Thoracic aorta (tissue), 2 donors: ENCODE measurements at places on chromosomes 1 and 21.

GRCh38 chr1:66929146-66929688, 4.4 kb downstream of the MIER1 start:
- no peaks in the 10 kb centered on the region for H3K27me3 ChIP-seq
- peaks cover 29% of the 10 kb centered on the region for H3K4me1 ChIP-seq
- H3K4me3 ChIP-seq: peak overlapping the region; percentile 97
- peak overlapping the region; percentile 99 for H3K27ac ChIP-seq

DNA sequence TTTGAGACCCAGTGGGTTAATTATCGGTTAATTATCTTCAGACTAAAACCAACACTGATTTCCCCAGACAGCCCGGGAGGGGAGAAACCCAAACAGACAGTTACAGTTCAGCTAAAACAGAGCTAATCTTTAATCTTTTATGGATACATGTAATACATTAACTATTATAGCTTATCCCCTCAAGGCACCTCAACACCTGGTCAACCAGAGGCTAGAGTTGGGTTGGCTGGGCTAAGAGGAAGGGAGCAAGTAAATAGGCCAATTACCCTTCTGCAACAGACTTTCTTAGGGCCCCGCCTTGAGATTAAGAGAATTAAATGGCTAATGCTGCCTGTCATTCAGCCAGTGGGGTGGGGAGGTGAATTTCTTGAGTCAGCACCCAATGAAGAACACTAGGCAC, 6.6 kb upstream of the MED18 start:
- H3K27me3 ChIP-seq: no peaks in the 10 kb centered on the region
- H3K4me1 ChIP-seq: no peaks in the 10 kb centered on the region
- H3K36me3 ChIP-seq: no peaks in the 10 kb centered on the region

- no peaks in the 10 kb centered on the region for H3K27me3 ChIP-seq
- H3K27ac ChIP-seq: no peak overlapping the region
- peaks cover 11% of the 10 kb centered on the region for H3K4me1 ChIP-seq
- no peak for DNase-seq
- H3K36me3 ChIP-seq: no peaks in the 10 kb centered on the region
These were observed 108.7 kb downstream of the TOMM20 start for GRCh38 chr1:235019961-235020360.

DNA sequence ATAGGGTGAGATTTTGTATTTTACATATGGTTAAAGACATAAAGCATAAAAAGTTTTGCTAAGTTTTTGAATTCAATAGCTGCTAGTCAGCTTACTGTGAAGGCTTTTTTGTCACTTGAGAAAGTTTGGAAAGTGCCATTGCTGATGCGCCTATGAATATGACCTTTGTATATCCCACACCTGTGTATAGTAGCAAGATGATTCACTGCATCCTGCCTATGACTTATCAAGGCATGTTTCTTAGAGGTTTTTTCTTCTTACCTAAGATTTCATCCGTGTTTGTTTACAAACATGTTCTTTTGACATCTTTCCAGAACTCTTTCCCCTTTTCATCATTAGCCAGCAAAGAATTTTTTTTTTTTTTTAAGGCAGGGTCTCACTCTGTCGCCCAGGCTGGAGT, 51.5 kb downstream of the PRKAA2 start:
- H3K27ac ChIP-seq: no peak overlapping the region
- no peaks in the 10 kb centered on the region for H3K27me3 ChIP-seq
- H3K4me1 ChIP-seq: no peaks in the 10 kb centered on the region

DNA sequence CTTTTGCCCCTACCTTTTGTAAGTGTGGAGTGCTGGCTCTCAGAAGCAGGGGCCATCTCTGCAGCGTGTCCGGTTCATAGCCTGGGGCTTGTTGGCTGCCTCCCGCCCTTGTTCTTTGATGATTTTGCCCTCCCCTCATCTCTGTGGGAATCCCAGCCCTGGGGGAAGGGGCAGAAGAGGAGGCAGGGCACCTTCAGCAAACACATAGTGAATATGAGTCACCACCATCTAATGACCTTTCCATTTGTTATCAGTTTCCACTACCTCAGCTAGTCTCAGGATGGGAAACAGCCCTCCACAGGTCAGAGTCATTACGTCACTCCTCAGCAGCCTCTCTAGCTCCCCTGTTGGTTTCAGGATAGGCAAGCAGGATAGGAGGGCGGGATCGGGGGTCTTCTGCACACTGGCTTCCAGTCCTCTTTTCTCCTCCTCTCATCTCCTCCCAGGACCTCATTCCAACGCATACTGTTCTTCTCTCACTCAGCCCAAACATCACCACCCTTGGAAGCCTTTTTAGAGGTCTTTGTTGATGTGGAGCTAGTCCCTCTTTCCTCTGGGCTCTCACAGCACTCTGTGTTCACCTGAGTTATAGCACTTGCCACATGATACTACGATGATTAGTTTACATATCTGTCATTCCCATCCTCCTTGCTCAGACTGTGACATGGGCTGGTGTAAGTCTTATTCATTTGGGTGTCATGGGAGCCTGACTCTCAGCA, 15.8 kb downstream of the GADD45A start:
- no peak for DNase-seq
- H3K36me3 ChIP-seq: peaks cover 7% of the 10 kb centered on the region
- H3K4me1 ChIP-seq: no peaks in the 10 kb centered on the region

DNA sequence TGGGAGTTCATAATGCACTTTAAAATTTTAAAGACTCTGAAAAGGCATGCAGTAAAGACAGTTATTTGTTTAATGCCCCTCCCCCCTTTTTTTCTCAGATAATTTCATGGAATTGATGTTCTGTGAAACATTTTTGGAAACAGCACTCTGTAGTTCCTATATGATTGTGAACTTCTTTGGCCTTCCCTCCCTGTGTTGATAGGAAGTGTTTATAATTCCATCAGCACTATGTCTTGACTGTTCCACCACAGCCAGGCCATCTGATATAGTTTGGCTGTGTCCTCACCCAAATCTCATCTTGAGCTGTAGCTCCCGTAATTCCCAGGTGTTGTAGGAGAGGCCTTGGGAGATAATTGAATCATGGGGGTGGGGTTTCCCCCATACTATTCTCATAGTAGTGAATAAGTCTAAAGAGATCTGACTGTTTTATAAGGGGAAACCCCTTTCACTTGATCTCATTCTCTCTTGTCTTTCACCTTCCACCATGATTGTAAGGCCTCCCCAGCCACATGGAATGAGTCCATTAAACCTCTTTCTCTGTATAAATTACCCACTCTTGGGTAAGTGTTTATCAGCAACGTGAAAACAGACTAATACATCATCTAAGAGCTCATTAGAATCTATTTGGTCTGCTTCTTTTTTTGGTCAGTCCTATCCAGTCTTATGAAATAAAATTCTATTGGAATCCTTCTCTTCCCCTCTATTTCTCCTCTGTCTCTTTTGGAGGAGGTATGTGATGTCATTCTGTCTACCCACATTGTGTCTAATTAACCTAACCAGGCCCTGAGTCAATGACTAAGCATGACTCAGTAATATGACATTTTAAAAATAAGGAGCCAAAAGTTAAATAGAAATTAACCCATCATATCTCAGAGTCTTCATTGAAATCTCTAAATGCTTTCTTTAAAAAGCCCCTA, 8.9 kb downstream of the CCDC185 start:
- no peaks in the 10 kb centered on the region for H3K4me1 ChIP-seq
- H3K27me3 ChIP-seq: no peaks in the 10 kb centered on the region
- DNase-seq: no peak
- H3K4me3 ChIP-seq: no peak overlapping the region
- no peak overlapping the region for H3K27ac ChIP-seq

DNA sequence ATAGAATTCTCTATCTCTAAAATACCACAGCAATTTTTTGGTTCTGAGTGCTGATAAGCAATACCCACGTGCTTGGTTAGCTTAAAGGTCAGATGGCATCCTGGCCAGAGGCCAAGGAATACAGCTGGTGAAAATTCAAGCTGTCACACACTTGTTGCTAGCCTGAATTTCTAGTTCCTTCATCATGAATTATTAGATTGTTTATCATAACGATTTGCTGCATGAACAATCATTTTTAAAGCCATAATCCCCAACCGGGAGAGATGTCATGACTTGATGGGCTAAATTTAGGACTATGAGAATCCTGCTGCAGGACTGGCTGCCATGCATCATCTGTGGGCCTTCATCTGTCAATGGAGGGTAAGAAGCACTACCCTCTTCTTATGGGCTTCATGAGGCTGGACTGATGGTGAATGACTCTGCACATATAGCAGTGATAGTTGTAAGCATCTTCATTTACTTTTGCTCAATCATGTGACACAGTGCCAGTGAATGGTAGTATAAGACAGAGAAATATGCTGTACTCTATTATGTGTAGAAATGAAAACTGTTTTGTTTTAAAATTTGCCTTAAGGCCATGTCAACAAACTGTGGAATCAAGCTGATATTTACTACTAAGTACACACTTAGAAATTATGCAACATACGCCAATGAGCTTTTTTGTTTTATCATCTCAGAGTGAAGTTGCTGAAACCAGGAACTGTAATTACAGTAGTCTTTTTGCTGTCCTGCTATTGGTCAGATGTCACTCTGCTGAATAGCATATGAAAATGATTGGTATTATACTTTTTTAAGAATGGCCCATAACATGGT, 80.5 kb upstream of the RALGPS2 start:
- H3K27me3 ChIP-seq: no peaks in the 10 kb centered on the region
- no peaks in the 10 kb centered on the region for H3K4me1 ChIP-seq
- H3K36me3 ChIP-seq: no peaks in the 10 kb centered on the region

GRCh38 chr1:79914896-79915295, 908.4 kb upstream of the ADGRL4 start:
- H3K4me1 ChIP-seq: no peaks in the 10 kb centered on the region
- no peak overlapping the region for H3K27ac ChIP-seq

GRCh38 chr1:16145030-16145661, 10.7 kb downstream of the EPHA2 start:
- H3K27ac ChIP-seq: peak overlapping the region; percentile 96
- peaks cover 74% of the 10 kb centered on the region for H3K4me1 ChIP-seq
- DNase-seq: no peak
- H3K36me3 ChIP-seq: peaks cover 6% of the 10 kb centered on the region
- no peaks in the 10 kb centered on the region for H3K27me3 ChIP-seq

DNA sequence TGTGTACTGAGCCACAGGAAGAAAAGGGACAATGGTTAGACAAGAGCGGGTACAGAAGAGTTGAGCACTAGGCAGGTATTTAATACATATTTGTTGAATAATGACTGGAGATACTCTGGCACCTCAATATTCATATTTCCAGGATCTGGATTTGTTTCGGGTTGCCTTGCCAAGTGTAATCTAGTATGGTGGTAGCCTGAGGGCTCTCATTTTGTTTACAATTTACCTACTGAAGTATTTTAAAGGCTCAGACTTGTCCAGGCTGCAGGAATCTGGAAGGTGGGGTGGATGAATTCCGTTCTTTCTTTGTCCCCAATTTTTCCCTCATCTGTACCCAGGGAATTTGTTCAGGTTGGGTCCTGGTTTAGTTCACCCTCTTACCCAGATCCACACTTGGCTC, 95.0 kb downstream of the CACHD1 start:
- no peak overlapping the region for H3K4me3 ChIP-seq
- DNase-seq: no peak
- no peaks in the 10 kb centered on the region for H3K4me1 ChIP-seq
- H3K27ac ChIP-seq: no peak overlapping the region

DNA sequence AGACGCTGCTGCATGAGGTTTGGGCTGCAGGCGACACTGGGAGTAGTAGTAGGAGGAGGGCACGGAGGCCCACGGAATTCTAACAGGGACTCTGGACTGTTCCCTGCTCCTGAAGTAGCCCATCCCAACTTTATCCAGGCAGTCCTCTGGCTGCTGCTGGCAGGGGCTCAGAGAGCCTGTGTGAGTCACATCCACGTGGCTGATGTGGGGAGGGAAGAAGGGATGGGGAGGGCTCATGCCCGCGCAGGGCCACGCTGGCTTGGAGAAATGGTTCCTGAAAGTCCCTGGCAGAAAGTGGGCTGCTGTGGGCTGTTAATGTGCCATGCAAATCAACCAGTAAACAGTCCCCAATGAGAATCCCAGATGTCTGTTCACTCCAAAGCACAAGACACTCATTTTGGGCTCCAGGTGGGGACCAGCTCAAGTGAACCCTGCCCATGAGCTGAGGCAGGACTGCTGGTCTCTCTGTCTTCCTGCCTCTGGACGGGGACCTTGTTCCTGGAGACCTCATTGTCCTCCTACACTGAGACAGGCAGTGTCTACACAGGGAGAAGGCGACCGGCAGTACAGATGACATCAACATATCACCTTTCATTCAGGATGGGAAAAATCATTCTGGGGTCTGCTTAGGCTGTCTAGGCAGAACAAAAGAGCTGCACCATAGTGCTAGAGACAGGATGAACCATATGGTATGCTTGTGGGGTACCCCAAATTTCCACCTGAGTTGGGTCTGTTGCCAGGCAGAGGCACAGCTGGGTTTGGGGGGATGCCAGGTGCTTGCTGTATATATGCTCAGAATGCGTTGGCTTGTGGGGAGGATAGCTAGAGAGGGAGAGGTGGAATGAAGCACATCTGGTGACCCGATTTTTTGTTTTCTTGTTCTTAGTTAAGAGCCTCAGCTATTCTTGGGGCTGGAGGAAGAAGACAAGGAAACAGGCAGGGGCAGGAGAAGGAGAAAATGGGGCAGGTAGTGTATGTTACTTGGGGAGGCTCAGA, 57.9 kb upstream of the FMOD start:
- no peaks in the 10 kb centered on the region for H3K27me3 ChIP-seq
- peak overlapping the region; percentile 91 for H3K27ac ChIP-seq
- DNase-seq: peak; percentile 68
- peaks cover 43% of the 10 kb centered on the region for H3K4me1 ChIP-seq
- no peaks in the 10 kb centered on the region for H3K36me3 ChIP-seq

GRCh38 chr1:70077066-70077465, 128.3 kb downstream of the LRRC40 start:
- no peak overlapping the region for H3K4me3 ChIP-seq
- H3K27me3 ChIP-seq: no peaks in the 10 kb centered on the region
- H3K27ac ChIP-seq: no peak overlapping the region
- H3K4me1 ChIP-seq: no peaks in the 10 kb centered on the region
- no peak for DNase-seq
- H3K36me3 ChIP-seq: no peaks in the 10 kb centered on the region

GRCh38 chr1:155277902-155278688, 832 bp downstream of the HCN3 start:
- peak overlapping the region; percentile 48 for H3K27ac ChIP-seq
- H3K36me3 ChIP-seq: no peaks in the 10 kb centered on the region
- no peaks in the 10 kb centered on the region for H3K27me3 ChIP-seq
- peaks cover 11% of the 10 kb centered on the region for H3K4me1 ChIP-seq

- H3K4me1 ChIP-seq: no peaks in the 10 kb centered on the region
- H3K27ac ChIP-seq: no peak overlapping the region
- no peaks in the 10 kb centered on the region for H3K36me3 ChIP-seq
- no peaks in the 10 kb centered on the region for H3K27me3 ChIP-seq
These were observed 26.4 kb upstream of the KAZN start for GRCh38 chr1:14571810-14572767.
